ENCODE measurements at places on chromosomes 11 and 22. TPM values are rescaled to one million over a fixed set of nuclear protein-coding genes. Genes with fewer than 3 reads are reported as not detected.

CHADL gene
- not detected for total RNA-seq

ATP5MG gene
- total RNA-seq, result 181 TPM

LMO1 gene
- 2.5 TPM for total RNA-seq

CHRM1 gene
- total RNA-seq, result 0.06 TPM

SOX10 gene
- total RNA-seq, result not detected

NCAM1 gene
- total RNA-seq, result not detected

MMP11 gene
- 0.13 TPM for total RNA-seq

TEX12 gene
- not detected for total RNA-seq

NUP50 gene
- 28.9 TPM for total RNA-seq

INS gene
- total RNA-seq, result not detected

NAV2 gene
- 19.8 TPM for total RNA-seq

FOSL1 gene
- total RNA-seq, result 215 TPM

C11orf97 gene
- not detected for total RNA-seq

C11orf21 gene
- total RNA-seq, result not detected

ACTN3 gene
- total RNA-seq, result 0.01 TPM

MUC15 gene
- not detected for total RNA-seq

INPP5J gene
- total RNA-seq, result 0.73 TPM

SPON1 gene
- not detected for total RNA-seq

FXYD2 gene
- 16.9 TPM for total RNA-seq

SLC43A3 gene
- 0.74 TPM for total RNA-seq

C22orf31 gene
- not detected for total RNA-seq

POGLUT3 gene
- total RNA-seq, result 11.8 TPM

PDGFD gene
- total RNA-seq, result 8.6 TPM

CATSPERZ gene
- 3.4 TPM for total RNA-seq

RASL10A gene
- total RNA-seq, result 0.32 TPM

CEP126 gene
- total RNA-seq, result 3.5 TPM

NRXN2 gene
- 0.12 TPM for total RNA-seq

C11orf42 gene
- not detected for total RNA-seq

CNGA4 gene
- 0.18 TPM for total RNA-seq

KRTAP5-1 gene
- not detected for total RNA-seq

C11orf24 gene
- total RNA-seq, result 50.1 TPM

TRPC6 gene
- total RNA-seq, result 0.77 TPM

HTR3B gene
- total RNA-seq, result not detected

RIMBP3B gene
- 0.71 TPM for total RNA-seq

C11orf65 gene
- total RNA-seq, result 0.13 TPM

RELA gene
- 79.4 TPM for total RNA-seq

PTPRCAP gene
- total RNA-seq, result 0.34 TPM

UBQLN3 gene
- total RNA-seq, result not detected

OR5M8 gene
- total RNA-seq, result not detected

SPDYC gene
- total RNA-seq, result not detected

MRPL16 gene
- total RNA-seq, result 62.0 TPM

OR56A1 gene
- not detected for total RNA-seq

MMP13 gene
- not detected for total RNA-seq

CNTN5 gene
- not detected for total RNA-seq

UNC93B1 gene
- total RNA-seq, result 75.7 TPM

CSTPP1 gene
- 36.4 TPM for total RNA-seq

KCNK4 gene
- total RNA-seq, result 0.24 TPM

MEI1 gene
- total RNA-seq, result not detected

BLID gene
- not detected for total RNA-seq

CDC42EP2 gene
- total RNA-seq, result 13.8 TPM

MACROD1 gene
- total RNA-seq, result 7.6 TPM

PIH1D2 gene
- total RNA-seq, result 1.3 TPM

CCDC15 gene
- 0.61 TPM for total RNA-seq

PDGFB gene
- total RNA-seq, result 3.3 TPM

SOX6 gene
- 0.25 TPM for total RNA-seq

SCUBE1 gene
- 0.15 TPM for total RNA-seq

TESMIN gene
- total RNA-seq, result 6.8 TPM

PRR5L gene
- total RNA-seq, result 8.9 TPM

LINC01488 gene
- not detected for total RNA-seq

SVIP gene
- total RNA-seq, result 13.2 TPM

Measured in A549 treated with CpdA at 1 μM for 4 hours (cell line).